ENCODE measurements at places on chromosomes 16 and 17.

GRCh38 chr17:81476097-81476496, 36.5 kb downstream of the ACTG1 start:
- no peak for DNase-seq

- no peak for DNase-seq
Observed at GRCh38 chr17:83179811-83180210, 100.4 kb downstream of the METRNL start.

- DNase-seq, result no peak
Observed at GRCh38 chr16:80940069-80940856, 66.4 kb downstream of the CMC2 start.

GRCh38 chr16:48160575-48160974, 4.8 kb upstream of the ABCC12 start:
- DNase-seq, result no peak

- peak; percentile 63 for DNase-seq
Observed at GRCh38 chr17:50055426-50056216, at the start of gene ITGA3. Gene ITGA3 (plus strand): TSS chr17:50056110. CDS start chr17:50056440, 330 bp downstream.

DNA sequence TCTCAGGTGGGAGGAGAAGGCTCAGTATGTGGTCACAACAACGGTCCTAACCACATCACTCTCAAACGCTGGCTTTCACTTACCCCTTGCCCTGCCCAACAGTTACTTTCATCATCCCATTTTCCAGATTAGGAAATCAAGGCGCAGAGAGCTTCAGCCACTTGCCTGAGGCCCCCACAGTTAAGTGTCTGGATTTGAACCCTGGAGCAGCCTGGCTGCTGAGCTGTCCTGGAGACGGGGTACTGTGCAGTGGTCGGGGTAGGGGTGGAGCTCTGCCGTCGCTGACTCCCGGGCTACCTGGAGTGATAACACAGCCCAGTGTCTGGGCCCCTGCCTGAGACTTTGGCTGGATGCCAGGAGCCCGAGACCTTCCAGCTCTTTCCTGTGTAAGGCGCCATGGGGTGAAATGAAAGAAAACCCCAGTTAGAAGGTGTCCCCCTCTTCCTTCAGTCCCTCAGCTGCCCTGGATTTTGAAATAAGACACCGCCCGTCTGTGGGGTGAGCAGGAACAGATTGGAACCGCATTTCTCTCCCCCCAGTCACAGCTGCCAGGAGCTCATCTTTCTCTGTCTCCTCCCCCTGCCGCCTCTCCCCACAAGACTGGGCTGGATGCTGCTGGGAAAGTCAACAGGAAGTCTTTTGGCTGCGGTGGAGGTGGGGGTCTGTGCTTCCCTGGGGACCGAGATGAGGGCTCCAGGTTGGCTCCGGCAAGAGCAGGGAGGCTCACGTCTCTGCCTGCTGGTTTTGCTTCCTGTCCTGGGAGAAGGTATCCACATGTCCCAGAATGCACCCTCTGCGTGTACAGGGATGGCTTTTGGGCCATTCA, 280.2 kb downstream of the SEC14L1 start:
- DNase-seq, result no peak

DNA sequence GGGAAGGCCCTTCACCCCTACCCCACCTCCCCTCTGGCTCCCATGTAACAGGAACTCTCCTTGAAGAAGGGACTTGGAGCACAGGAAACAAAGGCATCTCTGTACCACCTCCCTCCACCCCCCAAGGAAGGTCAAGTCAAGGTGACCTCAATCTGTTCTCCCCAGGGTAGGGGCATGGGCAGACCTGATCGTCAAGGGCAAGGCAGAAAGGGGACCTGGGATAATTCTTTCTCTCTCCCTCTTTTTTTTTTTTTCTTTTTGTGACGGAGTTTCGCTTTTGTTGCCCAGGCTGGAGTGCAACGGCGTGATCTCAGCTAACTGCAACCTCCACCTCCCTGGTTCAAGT, 4.3 kb upstream of the STAT5A start:
- no peak for DNase-seq

DNA sequence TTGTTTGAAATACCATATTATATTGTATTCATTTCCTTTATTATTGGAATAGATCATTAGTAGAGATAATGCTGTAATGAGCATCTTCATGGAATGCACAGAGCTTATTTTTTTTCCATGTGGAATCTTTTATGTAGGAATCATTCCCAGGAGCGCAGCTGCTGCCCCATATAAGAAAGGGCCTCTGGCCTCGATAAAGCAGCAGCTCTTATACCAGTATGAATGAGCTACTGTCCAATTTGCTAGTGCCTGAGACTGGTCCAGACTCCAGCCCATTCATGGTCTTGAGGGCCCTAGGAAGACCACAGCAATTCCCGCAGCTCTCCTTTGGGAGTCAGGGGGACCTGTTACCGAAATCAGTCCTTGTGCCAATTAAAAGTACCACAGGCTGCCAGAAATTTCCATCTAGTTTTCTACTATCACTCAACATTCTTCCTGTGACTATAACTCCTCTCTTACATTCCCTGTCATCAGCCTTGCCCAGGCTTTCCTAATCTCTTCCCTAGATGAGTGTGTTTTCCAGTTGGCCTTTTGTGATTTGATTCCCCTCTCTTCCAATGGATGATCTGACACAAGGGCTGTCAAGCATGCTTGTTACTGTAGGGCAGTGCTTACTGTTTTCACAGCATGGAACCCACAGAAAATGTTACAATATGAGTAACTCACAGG, 1.9 kb downstream of the ZNF843 start:
- no peak for DNase-seq

- peak; percentile 29 for DNase-seq
Observed at GRCh38 chr16:27515874-27516353, 33.8 kb downstream of the GTF3C1 start.

DNA sequence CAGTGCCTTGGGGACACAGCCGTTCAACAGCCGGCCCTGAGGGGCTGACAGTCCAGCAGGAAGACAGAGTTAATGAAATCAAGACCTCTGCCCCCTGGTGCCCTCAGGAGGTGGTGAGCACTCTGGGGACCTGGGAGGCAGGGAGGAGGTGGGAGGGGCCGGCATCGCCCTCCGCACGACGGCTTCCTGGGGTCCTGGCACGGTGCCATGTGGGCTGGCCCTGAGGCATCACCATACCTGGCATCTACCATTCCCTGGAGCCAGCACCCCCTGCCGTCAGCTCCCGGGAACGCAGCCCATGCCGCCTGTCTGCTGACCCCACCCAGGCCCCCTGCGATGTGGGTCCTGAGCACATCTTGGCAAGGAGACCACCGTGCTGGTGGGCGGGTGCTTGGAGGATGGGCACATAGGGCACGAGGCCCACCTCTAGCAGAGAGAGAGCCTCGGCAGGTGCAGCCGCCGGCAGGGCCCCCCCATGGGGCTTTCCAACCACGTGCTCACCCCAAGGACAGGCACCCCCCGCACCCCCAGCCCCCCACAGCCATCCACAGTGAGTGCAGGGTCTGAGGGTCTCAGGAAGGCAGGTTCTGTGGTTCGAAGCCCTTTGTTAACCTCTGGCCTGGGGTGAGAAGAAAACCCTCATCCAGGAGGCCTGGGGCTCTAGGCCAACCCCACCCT, 52.5 kb downstream of the ZFPM1 start:
- DNase-seq, result peak; percentile 8

DNA sequence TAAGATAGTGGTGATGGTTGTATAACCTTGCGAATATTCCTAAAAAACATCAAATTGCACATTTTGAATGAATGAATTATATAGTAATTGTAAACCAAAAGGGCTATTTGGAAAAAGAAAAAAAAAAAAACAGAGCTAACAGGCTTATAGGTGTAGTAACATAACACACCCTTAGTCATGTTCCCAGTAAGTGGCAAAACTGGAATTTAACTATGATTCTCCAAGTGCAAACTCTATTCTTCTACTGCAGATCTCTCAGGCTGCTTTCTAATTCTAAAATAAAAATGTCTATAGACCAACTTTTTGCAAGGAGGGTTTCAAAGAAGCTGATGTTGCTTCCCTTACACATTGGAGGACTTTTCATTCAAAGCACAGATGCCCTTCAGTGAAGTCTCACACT, 293.2 kb upstream of the MON1B start:
- no peak for DNase-seq

DNA sequence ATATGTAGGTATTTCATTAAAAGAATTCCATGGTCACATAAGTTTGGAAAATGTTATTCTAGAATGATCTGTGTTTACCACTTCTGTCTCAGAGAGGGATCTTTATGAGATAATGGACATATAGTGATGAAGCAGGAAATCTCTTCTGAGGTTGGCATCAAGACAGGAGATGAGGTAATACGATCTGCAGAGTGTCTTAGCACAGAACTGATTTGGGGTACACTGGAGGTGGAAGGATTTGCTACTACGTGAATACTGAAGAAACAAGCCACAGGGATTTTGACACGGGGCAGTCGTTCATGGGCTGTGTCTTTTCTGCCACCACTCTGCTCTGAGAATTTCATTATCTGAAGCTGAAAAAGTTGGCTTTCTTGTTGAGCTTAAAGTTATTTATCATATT, 5.5 kb downstream of the CBFB start:
- DNase-seq, result no peak

- no peak for DNase-seq
Observed at GRCh38 chr17:696369-696768, 18.3 kb downstream of the VPS53 start.

- DNase-seq, result no peak
Observed at GRCh38 chr16:84218176-84218823, 21.5 kb downstream of the KCNG4 start.

GRCh38 chr16:726438-727290, at the start of the genes CCDC78 and HAGHL:
Gene CCDC78 (minus strand): TSS chr16:726443. CDS start chr16:726367, 76 bp downstream.
Gene HAGHL (plus strand): TSS chr16:727106. CDS start chr16:727510, 404 bp downstream.
- peak; percentile 63 for DNase-seq

DNA sequence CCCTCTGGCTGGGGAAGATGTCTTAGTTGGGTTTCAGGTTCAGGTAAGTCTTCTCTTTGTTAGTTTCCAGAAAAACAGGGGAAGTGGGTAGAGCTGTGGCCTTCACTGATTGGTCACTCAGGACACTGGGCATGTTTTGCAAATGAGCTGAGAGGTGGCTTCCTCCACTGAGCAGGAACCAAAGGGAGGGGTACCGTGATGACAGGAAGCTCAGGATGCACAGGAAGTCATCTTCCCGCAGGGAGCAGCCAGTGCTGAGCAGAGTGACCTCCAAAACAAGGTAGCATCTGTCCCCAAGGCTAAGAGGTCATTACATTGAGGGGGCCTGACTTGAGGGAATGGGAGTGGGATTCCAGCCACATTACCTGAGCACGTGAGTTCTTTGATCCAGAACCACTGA, 5.6 kb downstream of the NT5C start:
- DNase-seq, result no peak

DNA sequence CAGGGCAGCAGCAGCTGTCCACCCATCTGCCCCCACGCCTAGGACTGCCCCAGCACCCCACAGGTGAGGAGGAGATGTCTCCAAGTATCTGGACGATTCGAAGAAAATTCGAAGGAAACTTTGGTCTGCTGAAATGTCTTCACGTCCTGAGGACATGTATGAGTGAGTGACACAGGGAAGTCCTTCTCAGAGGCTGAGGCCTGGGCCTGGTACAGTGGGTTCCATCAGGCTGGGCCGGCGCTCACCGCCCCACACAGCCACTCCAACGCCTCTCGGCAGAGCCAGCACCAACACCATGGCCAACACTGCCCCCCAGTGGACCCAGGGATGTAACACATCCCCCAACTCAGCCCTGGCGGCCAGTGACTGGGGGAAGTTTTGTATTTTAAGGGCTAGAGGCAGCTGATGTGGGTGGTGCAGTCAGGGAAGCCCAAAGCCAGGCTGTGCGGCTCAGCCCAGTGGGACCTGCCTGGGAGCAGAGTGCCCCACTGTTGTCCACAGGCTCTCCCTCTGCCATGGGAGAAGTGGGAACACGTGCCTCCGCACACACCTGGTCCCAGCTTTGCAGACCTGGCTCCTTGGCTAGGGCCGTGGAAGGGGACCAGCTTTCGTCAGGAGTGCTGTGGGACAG, 55.8 kb upstream of the FASN start:
- peak; percentile 83 for DNase-seq

DNA sequence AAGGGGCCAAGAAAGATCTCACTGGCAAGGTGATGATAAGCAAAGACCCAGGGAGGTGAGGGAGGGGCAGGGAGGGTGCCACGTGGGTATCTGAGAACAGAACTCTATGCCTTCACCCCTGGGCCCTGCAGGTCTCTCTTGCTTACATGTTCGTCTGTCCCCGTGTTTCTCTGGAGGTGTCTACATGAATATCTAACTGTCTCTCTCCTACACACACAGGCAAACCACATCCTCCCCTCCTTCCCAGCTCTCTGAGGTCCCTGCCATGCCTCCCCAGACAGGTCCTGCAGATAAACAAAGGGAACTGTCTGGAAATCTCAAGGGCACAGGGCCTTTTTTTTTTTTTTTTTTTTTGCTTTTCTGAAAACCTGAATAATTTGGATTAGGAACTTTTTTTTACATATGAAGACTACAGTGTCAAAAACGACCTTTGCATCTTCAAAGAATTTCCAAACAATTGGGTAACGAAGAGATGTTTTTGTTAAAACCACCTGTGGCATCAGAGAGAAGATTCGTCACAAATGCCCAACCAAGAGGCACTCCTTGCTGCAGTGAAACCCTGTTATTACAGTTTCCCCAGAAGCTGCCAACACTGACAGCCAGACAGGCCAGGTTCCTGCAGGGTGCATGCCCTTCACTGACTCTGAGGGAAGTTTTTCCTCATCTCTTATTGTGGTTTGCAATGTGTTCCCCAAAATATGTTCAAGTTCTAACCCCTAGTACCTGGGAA, 17.8 kb downstream of the PLLP start:
- no peak for DNase-seq

- no peak for DNase-seq
Observed at GRCh38 chr17:51180486-51180885, 14.3 kb downstream of the NME2 start.

DNA sequence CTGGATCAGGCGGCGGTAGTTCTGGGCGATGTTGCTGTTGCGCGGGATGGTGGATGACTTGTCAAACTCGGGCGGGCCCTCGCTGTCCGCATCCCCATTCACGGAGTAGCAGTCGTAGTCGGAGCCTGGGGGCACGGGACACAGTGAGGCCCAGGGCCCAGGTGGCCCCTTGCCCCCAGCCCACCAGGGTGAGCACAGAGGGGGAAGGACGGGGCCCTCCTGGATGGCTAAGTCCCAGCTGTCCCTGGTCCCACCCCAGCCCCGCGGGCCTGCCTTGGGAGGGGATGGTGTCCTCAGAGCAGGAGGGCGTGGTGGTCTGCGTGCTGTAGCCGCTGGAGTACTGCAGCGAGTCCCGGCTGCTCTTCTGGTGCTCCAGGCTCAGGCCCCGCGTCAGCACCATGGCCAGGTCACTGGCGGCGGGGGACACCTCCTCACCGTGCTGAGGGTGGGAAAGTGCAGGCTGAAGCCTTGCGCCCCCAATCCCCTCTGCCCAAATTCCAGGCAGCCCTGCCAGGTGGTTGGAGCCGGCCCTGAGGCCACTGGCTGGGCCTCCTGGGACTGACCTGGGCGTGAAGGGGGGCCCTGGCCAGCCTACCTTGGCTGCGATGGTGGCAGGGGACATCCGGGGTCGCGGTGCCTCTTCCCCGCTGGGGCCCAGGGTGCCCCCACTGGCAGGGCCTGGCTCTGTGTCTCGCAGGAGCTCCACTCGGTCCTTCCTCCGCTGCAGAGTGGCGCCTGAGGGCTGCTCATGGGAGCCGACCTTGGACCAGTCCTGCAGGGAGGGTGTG, 18.2 kb downstream of the IL34 start:
- no peak for DNase-seq

DNA sequence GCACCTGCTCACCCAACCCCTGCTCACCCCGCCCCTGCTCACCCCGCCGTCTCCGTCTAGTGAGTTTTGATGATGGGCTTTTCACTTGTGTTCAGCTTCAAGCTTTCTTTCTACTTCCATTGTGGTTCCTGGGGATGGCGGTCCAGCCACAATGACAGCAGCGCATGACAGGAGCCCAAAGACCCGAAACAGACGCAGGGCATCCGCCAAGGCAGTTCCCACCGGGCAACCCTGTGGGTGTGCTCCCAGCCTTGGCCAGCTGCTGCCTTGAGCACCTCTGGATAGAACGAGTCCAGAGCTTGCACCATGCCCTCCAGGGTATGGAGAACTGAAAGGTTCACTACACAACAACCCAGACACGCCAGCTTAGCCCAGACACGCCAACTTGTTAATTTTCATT, 92.9 kb upstream of the CHMP6 start:
- no peak for DNase-seq
